ENCODE measurements at places on chromosomes 12 and 14. TPM values are rescaled to one million over a fixed set of nuclear protein-coding genes. Genes with fewer than 3 reads are reported as not detected.

GRCh38 chr14:100054316-100055075 is 10.7 kb upstream of the EVL start:
- no peak for DNase-seq

- no peak for DNase-seq
Observed at GRCh38 chr12:89281539-89281867, 70.8 kb downstream of the DUSP6 start.

DNA sequence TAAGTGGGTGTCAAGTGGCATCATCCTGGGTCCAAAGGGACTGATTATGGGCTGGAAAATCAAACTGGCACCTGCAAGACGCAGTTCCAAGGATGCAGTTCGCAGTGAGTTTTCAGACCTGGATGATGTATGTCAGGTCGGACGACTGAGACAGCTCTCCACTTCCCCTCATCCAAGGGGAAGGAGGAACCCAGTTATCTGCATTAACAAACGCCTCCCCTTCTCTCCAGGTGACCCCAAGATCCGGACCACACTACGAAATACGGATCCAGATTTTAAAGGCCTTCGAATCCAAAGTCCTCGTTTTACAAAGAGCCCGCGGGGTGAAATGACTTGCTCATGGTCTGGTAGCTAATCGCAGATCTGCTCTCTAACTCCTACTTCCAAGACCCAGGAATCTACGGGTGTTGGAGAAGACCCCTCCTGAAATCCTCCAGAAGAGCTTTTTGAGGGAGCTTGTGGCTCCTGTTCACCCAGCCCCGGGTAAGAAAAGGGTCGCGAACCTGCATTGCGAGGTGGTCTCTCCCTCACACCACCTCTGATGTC is 460 bp upstream of the SYNE2 start:
- DNase-seq, result no peak

DNA sequence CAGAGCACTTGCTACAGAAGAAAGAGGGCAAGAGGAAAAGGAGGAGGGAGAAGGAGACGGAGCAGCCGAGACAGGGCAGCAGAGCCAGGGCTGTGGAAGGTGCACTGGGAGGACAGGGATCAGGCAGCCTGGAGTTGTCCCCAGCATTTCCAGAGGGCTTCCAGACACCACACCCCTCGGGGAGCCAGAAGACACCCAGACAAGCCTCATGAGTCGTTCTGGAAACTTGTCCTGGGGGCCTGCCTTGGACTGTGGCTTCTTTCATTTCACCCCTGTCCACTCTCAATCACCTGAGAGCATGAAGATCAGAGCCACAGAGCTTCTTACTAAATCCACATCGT is 14.1 kb downstream of the CMKLR1 start:
- DNase-seq, result no peak

DNA sequence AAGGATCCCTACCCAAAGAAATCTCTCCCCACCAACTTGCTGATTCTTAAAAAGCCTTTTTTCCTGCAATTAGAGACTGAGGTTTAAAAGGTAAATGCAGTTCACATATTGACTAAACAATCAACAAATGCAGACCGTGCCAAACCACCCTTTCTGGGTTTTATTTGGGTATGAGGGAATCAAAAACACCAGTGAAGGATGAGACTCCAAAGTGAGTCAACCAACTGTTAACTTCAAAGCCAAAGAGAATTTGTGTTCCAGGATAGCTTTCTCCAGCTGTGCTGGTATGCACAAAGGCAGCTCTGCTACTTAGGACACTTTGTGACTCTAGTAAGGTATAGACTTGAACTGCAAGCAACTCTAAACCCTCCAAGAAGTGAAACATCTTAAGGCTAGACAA is 39.4 kb downstream of the RPS29 start:
- DNase-seq, result no peak

DNA sequence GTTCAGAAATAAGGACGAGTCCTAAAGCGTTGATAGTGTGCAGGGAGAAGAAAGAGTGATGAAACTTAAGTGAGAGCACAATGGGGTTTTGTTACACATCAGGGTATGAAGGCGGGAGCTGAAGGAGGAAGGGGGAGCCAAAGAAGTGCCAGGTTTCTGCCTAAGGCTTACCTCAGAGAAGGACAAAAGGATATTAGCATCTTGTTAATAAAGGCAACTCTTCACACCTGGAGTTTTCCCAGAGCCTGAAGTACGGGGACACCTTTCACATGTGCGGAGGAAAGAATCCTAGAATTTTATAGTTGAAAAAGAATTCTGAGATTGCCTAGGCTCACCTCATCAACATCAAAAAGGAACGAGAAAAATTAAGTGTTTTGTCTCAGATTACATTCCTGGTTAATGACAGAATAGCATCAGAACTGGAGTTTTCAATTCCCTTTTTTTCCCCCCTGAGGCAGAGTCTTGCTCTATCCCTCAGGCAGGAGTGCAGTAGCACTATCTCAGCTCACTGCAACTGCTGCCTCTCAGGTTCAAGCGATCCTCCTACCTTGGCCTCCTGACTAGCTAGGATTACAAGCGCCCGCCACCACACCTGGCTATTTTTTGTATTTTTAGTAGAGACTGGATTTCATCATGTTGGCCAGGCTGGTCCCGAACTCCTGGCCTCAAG is 2.2 kb upstream of the SAV1 start:
- DNase-seq, result no peak

The GLS2 gene
- total RNA-seq, result 3.1 TPM
